ENCODE measurements at places on chromosomes 11 and 22.
A peak's percentile ranks its signal among the peaks of the same experiment; 100 is the strongest.

GRCh38 chr11:9516113-9516512, 55.3 kb downstream of the ZNF143 start:
- no peak for DNase-seq

DNA sequence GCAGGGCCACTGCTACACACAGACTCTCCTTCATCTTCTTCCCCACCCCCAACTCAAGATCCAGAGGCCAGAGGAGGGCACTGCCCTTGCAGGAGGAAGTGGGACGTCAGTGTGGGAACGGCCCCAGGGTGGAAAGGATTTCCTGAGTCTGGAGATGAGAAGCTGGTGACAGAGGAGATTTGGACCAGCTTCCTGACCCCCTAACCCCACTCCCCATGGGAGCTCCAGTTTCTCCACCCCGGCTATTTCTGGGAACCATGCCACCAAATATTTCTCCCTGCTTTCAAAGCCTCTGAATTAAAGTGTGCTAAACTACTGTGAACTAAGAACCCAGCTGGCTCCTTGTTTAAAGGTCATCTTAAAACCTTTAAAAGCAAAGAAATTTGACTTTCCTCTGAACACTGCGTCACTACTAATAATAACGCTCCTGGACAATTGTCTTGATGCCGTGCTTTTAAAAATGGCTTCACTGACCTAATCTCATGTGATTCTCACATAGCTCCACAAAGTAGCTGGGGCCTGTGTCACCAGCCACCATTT, 46.6 kb downstream of the CWC15 start:
- peak; percentile 36 for DNase-seq

GRCh38 chr11:71246559-71246958, 5.8 kb downstream of the SHANK2 start:
- no peak for DNase-seq

GRCh38 chr22:49045276-49045675, 782.4 kb downstream of the BRD1 start:
- no peak for DNase-seq

DNA sequence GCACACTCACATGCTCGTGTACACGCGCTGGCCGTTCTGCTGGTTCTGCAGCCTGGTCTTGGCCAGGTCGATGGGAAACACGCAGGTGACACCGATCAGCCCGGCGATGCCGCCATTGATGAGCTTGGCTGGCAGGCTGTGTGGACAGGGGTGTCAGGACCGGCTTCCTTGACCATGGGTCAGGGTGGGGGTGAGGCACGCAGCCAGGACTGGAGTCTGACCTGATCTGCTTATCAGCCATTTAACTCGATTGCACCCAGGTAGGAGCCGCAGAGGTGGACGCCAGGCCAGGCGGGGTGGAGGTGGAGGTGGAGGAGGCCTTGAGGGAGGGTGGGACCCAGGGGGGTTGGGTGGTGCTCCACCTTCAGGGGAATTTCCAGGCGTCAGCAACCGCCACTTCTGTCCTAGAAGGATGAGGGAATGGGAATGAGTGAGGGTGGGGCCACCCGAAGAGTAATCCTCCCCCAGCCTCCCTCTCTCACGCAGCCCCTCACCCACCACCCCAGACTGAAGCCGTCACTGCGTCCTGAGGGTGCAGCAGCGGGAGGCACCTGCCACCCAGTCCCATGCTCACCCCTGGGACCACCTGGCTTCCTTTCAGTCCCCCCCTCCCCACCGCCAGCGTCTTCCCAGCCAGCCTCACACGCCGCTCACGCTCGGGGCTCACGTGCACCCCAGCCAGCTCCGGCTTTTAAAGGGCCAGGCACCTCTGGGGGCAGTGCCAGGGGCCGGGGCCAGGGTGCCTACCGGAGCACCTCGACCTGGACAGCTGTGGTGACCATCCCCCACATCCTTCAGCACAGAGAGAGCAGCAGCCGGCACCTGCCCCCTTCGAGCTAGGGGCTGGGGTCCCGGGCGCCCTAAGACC, 3.1 kb downstream of the SLC25A22 start:
- DNase-seq, result no peak

- no peak for DNase-seq
These were observed 411 bp upstream of the KIRREL3 start for GRCh38 chr11:127000981-127001380.

GRCh38 chr11:131897956-131898355, 527.5 kb downstream of the NTM start:
- no peak for DNase-seq

GRCh38 chr22:40416636-40417035, 46.2 kb downstream of the SGSM3 start:
- DNase-seq, result no peak

- no peak for DNase-seq
These were observed 85.7 kb upstream of the PRDM11 start for GRCh38 chr11:45060707-45061106.

DNA sequence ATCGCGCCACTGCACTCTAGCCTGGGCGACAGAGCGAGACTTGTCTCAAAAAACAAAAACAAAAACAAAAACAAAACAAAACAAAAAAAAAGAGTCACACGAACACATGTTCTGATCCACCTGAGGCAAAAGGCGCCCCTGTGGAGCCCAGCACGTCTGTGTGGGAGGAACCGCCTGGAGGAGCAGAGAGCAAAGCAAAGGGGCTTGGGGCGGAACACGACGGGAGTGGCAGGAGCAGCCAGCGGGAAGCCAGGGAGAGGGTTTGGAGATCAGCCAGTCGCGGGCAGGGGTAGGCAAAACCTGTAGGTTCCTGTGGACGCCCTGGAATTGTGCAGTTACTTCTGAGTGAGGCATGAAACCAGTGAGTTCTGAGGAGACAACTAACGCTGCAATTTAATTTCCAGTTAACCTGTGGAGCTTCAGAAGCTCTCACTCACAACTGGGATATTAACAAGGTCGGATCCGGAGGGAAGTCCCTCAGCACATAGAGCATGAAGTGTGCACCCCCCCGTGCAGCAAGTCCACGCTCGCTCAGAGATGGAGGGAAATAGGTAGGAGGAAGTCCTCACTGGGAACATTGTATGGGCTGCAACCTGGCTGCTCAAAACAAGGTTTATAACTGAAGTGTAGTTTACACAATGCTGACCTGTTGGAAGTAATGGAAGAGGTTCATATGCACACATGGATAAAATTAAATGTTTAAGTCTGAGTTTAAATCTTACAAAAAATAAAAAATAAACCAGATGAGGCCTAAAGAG, 13.2 kb upstream of the USP18 start:
- no peak for DNase-seq

GRCh38 chr11:14248580-14248981, 110.4 kb downstream of the RRAS2 start:
- DNase-seq, result peak; percentile 74

GRCh38 chr11:23865341-23865975, 631.4 kb upstream of the LUZP2 start:
- DNase-seq, result no peak

GRCh38 chr22:45435544-45436139, 22.1 kb downstream of the RIBC2 start:
- peak; percentile 47 for DNase-seq

GRCh38 chr22:50672471-50673230, at the start of gene SHANK3:
Gene SHANK3, plus strand, starts transcription at chr22:50672823.
- DNase-seq, result no peak

- no peak for DNase-seq
These were observed 46.9 kb downstream of the PANX1 start for GRCh38 chr11:94175535-94175934.

Data from amygdala (tissue), 56 donors.